ENCODE measurements at places on chromosomes 12 and 14. TPM values are rescaled to one million over a fixed set of nuclear protein-coding genes. Genes with fewer than 3 reads are reported as not detected.

- DNase-seq, result no peak
Measured at GRCh38 chr12:25155022-25155576, 39.9 kb downstream of the DNAI7 start.

DNA sequence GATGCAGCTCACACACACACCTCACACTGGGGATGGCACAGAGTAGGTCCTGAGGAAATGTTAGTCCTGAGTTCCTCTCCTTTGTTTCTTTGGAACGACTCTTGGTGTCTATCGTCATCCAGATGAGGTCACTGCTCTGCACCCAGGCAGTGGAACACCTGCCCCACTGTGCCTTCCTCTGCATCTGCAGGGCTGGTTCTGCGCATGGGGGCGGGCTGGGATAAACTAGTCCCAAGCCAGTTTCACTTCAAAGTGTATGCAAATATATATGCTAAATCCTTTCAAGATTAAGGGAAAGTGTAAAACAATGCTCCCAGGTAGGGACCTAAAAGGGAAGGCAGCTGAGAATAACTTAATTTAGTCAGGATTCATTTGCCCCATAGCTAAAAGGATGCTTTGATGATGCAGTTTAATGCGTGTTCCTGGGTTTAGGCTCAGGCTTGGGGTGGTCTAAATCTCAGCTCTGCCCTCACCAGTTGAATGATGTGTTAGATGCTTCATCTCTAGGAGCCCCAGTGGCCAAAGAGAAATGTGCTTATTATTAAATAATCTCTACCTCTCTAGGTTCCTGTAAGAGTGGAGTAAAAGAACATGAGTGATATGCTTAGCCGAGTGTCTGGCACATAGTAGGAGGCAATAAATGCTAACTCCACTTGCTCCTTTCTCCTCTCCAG, 47.1 kb upstream of the OVCH1 start:
- no peak for DNase-seq

GRCh38 chr14:95282354-95282985, 37.2 kb downstream of the CLMN start:
- no peak for DNase-seq

GPR84 gene
- total RNA-seq, result 0.41 TPM

GRCh38 chr12:124426594-124427555, 132.0 kb downstream of the RFLNA start:
- DNase-seq, result no peak

CCDC196 gene
- not detected for total RNA-seq

DNA sequence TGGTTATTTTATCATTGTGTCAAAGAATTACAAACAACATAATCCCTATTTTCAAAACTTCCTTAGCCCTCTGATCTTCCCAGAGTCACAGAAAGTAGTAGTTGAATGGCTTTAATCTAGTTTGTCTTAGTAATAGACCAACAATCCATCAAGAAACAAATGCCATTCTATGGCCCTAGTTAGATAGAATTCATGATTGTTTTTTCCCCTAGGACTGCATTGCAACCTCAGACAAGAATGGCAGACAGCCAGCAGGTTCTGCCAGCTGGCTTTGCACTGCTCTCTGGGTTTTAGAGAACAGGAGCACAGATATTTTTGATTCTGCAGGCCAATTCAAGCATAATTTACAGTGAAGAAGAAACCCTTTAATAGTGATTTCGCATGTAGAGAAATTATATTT, 33.8 kb downstream of the SYT1 start:
- DNase-seq, result no peak

GRCh38 chr14:64811676-64812075, 68.0 kb downstream of the SPTB start:
- DNase-seq, result no peak

DNA sequence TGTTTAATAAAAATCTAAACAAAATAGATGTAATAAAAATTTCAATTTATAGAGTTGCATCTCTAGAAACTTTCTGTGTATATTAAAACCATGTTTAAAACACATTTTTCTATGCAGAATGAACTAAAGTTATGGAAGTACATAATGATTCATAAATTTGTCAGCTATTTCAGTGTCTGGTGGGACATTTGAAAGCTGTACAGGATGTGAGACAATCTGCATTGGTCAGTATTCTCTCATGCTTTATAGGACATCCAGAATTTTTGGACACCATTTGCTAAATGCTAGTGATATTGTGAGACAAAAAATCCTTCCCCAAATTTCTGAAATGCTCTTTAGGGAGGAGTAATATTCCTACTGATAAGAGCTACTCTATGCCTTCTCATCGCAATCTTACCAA, 13.3 kb downstream of the GPR135 start:
- no peak for DNase-seq

DNA sequence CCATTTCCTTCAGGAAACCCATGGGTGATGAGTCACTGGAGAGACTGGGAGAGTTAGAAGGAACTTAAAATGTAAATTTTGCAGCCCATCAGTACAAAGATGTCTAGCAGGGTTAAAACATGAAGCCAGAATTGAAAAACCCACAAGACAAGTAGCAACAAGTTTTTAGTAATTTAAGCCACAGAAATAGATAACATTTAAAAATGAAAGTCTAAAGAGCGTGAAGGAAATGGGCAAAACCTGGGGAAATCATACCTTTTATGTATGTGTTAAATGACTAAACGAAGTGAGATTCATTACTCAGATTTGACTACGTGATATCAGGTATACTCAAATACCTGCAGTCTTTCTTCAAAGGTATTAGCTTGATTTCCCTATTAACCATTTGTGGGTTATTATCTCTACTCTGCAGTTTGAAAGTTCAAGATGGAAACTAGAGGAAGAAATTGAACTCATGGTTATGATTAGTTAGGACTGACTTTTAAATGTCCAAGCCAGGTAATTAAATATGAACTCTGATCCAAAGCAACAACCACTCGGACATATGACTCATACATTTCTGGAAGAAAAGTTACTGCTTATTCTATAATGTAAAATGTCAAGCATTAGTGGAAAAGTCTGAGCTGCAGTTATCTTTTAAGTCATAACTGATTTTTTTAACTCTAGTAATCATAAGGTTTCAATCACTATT, 84.1 kb downstream of the ITPR2 start:
- DNase-seq, result no peak

GRCh38 chr14:40004871-40005500, 572.8 kb upstream of the FBXO33 start:
- DNase-seq, result no peak

GRCh38 chr14:92797935-92798653, 4.0 kb downstream of the GOLGA5 start:
- DNase-seq, result no peak

DNA sequence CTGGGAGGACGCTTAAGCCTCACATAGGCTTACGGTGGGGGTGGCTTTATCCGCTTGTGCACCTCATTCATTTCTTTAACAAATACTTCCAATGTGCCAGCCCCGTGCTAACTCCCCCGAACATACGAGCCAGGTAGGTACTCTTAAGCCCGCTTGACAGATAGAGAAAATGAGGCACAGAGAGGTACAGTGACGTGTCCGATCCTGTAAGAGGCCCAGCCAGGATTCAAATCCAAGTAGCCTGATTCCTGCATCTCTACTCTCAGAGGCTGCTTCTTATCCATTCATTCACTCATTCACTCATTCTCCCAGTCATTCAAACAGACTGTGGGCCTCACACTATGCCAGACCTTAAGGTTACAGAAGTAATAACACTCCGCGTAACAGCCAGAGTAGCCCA, 477 bp downstream of the OAS3 start:
- DNase-seq, result no peak

FSCB gene
- total RNA-seq, result not detected

- DNase-seq, result no peak
Measured at GRCh38 chr12:66572845-66573244, 106.0 kb downstream of the GRIP1 start.

DNA sequence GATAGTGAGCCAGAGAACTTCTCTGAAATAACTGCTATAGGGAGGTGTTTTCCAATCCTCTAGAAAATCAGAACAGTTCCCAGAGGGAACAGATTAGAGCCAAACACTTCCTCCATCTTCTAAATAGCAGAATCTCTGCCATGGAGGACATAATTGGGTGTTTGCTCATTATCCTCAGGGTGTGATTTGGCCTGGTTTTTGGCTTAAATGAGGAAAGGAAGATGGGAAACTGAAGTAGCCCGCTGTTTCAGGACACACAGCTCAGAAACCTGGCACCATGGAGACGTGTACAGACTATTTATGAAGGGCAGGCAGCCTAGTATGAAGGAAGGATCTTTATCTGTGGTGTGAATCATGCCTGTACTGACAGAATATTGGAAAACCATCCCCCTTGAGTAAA, 231.7 kb upstream of the PRKD1 start:
- DNase-seq, result no peak

TAPBPL gene
- 2.8 TPM for total RNA-seq

ACOT6 gene
- not detected for total RNA-seq

DNA sequence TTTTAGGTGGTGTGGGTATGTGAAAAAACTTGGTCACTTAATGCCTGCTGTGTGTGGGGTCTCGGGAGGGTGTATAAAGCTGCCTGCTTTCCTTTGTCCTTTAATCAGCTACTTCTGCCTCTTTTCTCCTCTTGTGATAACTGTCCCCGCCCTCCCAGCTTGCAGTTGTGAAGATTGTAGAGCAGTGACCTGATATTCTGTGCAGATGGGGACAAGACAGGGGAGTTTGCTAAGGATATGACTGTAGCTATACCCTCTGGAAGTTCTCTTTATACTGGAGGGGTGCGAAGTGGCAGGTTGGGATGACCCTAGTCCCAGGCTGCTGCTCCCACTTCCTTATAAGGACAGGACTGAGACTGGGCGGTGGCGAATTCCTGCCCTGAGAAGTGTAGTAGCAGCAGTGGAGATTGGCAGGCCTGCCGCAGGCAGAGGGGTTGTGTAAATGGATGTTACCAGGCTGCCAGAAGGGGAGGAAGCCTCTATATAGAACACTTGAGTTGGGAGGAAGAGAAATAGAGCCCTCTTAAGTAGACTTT, 835 bp downstream of the MYL6 start:
- no peak for DNase-seq

DNA sequence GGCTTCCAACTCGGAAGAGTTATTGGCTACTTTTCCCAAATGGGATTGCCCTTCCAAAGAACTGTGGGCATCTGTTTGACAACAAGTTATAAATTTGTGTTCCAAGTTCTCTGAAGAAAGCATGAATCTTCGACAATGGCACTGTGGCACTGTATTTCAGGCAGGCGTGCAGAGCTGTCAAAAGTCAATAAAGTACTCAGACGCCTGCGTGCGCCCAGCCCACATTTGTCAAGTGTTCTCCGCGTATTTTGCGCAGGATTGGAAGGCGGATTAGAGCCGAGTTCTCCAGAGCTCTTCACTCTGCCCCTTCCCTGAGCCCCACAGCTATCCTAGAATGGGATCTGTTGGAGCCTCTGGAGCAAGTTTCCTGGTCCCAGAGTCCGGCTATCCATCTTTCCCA, 103.2 kb downstream of the SLC25A47 start:
- no peak for DNase-seq

HOXC13 gene
- 0.38 TPM for total RNA-seq

GRCh38 chr12:18332173-18332572, 70.9 kb downstream of the PIK3C2G start:
- no peak for DNase-seq

Data from endothelial cell (in vitro differentiated cells).